ENCODE measurements at places on chromosomes 1 and 21.

- no peak for DNase-seq
Observed at GRCh38 chr21:45791562-45792418, 148.3 kb downstream of the PCBP3 start.

- no peak for DNase-seq
Observed at GRCh38 chr1:238153253-238153652, 262.5 kb upstream of the ZP4 start.

GRCh38 chr1:40592107-40592803 is 60.8 kb downstream of the ZNF684 start:
- no peak for DNase-seq

- DNase-seq, result no peak
Observed at GRCh38 chr21:42223826-42224575, 5.1 kb downstream of the ABCG1 start.

- DNase-seq, result no peak
Observed at GRCh38 chr1:97926017-97926708, 5.3 kb upstream of the DPYD start.

DNA sequence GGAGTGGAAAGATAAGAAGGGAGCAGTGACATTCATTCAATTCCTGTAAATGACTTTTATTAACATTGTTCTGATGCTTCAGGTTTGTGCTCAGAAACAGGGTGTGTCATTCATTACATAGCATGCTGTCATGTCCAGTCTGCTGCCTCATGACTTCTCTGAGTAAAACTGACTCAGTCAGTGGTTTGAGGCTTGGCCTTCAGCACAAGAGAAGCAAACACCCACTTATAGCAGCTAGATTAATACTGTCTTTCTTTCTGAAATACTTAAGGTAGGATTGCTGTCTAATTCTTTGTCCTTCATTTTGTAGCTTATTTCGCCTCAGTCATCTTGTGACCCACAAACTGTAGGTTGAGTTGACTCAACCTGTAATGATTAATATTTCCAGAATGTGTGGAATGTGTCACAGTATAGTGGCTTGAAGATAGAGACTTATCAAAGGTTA is 32.9 kb downstream of the RASAL2 start:
- DNase-seq, result no peak

DNA sequence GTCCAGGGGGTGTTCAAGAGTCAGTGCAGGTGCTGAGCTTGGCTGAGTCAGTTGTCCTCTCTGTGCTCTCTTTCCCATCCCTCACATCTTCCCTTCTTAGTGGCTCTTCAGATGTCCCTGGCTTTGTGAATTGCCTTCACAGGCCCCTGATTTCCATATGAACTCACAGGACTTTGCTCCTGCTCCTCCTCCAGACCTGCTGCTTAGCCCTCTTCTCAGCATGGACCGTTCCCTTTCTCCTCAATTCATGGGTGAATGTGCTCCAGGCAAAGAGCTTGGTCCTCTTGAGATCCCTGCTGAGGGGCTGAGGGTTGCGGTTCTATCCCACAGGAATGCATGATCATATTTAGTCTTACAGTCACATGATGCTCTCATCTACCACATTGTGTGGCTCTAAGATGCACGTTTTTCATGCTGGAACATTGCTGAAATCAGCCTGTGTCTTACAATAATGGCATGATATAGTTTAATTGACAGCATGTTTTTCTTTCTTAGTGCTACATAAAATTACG is 30.5 kb downstream of the CACNA1E start:
- no peak for DNase-seq

GRCh38 chr1:184210862-184211261 is 159.3 kb downstream of the TSEN15 start:
- no peak for DNase-seq

GRCh38 chr1:65265296-65265650 is 44.1 kb upstream of the DNAJC6 start:
- DNase-seq, result no peak

DNA sequence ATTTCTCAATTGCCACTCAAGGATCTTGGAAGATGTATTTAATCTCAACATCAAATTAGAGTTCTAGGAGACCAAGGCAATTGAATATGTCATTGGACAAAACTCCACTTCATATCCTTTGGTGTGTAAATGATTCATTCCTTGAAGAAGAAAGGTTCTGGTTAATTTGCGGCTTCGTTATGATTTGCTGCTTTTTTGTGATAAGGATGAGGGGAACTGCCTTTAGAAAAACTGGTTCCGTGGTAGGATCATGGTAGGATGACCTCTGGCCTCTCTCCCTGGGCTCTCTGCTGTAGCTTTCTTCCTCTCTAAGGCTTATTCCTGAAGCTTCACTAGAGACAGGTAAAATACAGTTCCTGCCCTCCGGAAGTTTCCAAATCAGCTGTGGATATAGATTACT is 51.5 kb upstream of the ERRFI1 start:
- no peak for DNase-seq

DNA sequence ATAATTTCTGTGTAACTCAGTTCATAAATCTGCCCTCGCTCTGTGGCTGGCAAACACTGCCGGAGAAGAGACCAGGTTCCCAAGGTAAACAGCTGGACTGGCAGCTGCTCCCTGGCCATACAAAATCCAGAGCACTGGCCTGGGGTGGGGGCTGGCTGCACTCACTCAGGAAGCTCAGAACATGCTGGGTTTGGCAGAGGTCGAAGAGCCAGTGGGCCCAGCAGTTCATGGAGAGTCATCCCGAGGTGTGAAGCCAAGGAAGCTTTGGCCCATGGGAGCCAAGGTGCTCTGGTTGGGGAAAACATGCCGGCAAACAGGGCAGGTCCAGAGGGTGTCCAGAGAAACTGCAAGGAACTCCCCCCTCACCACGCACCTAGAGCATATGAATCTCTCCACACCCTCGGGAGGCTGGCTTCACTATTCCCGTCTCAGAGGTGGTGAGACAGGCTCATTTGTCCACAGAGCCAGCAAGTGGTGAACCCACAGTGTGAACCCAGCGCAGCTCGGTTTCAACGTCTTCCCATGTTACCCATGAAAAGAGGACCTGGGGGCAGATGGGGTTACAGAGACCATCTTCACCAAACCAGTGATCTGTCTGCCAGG is 102.4 kb downstream of the DMRTB1 start:
- no peak for DNase-seq

DNA sequence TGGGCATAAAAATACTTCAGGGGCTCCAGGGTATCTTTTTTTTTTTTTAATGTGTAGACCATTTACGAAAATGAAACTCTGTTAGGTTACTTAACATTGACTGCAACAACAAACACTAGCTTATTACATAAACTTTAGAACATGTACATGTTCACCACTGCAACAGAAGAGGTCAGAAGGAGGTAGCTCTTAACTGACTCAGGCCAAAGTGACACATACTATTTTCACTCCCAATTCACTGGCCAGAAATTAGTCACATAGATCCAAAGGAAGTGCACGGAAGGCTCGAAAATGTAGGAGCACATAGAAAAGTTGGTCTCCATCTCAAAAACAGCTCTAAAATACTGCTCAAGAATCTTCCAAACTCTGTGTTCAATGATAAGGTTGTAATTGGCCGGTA is 107.2 kb downstream of the AKT3 start:
- DNase-seq, result no peak

DNA sequence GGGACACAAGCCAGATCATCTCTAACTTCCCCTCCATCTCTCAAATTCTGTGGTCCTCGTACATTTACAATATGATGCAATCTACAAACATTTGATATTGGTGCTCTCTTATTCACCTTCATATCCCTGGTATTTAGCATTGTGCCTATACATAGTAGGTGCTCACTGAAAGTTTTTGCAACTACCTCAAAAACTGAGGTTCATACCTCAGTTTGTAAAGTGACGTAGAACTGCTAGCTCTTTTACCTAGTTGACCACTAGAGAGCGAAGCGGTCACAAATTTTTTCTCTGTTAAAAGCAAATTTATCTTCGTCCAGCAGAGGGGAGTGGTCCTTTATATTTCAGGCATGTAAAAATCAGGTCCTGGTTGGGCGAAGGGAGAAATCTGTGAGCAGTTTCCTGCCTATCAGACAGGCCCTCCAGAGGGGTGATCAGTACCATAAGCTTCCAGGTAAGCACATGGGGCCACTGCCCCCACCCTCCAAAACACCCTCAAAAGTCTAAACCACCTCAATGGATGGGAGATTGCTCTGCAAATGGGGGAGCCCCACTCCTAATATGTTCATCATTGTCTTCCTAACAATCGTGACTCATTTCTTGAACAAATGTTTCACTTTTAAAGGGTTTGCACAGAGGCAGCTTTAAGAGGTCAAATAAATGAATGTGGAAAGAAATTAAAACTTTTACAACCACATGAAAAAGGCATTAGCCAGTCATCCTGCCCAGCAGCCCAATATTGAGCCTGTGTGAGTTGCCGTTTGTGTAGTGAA is 10.6 kb upstream of the HLCS start:
- DNase-seq, result no peak

DNA sequence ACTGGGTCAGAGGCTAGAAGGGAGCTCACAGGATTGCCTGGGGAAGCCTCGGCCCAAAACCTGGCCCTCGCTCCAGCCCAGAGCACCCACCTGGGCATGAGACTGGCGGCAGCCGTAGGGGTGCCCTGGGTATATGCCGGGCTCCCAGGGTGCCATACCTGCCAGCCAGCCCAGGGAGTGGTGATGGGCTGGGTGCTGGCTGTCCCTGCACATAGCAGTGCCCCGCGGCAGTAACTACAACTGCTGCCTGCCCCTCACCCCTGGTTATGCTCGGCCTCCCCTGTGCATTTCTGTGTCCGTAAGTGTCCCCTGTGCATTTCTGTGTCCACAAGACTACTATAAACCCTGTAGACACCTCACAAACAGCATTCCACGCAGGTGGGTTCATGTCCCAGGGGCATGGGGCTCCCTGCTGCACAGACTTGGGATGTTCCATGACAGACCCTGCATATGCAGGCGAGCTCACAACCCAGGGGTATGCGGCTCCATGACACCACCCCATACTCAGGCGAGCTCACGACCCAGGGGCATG is 5.8 kb upstream of the SPATC1L start:
- DNase-seq, result no peak

- DNase-seq, result no peak
Observed at GRCh38 chr21:21210552-21210951, 212.3 kb downstream of the NCAM2 start.

DNA sequence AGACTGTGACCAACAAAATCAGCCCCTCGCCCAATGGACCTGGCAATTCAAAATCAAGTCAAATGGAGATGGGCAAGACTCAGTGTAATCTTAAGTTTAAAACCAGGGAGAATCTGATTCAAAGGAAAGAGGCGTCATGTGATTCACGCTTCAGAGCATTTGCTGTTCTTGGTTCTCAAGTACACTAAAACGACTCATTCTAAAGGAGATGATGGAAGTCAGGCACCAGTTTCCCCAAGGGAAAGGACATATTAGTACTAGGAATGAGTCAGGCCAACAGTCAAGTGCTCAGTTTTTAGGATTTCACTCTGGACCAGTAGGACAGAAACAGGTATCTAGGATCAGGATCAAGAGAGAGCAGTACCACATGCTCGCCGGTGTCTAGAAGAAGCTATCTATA is 429.6 kb downstream of the PLPP3 start:
- DNase-seq, result no peak

- no peak for DNase-seq
Observed at GRCh38 chr1:3915551-3916121, 15.6 kb upstream of the C1orf174 start.

GRCh38 chr1:162327788-162328165 is 48.9 kb downstream of the SPATA46 start:
- DNase-seq, result no peak

GRCh38 chr1:77253211-77253610 is 28.6 kb upstream of the AK5 start:
- no peak for DNase-seq

DNA sequence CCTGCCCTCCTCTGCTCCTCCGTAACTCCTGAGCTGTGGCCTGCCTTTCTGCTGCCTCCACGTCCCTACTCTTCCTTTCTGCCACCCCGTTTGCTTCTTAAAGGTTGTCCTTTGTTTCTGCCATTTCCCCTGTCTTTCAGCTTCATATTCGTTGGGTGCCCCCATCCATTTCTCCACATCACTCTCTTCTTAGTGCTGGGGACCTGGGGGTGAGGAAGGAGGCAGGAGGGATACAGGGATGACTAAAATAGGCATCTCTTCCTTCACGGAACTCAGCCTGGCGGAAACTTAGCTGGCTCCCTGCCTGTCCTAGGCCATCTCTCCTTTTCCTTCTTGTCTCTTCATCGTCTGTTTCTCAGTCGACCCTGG is 67.0 kb upstream of the CD1D start:
- no peak for DNase-seq

DNA sequence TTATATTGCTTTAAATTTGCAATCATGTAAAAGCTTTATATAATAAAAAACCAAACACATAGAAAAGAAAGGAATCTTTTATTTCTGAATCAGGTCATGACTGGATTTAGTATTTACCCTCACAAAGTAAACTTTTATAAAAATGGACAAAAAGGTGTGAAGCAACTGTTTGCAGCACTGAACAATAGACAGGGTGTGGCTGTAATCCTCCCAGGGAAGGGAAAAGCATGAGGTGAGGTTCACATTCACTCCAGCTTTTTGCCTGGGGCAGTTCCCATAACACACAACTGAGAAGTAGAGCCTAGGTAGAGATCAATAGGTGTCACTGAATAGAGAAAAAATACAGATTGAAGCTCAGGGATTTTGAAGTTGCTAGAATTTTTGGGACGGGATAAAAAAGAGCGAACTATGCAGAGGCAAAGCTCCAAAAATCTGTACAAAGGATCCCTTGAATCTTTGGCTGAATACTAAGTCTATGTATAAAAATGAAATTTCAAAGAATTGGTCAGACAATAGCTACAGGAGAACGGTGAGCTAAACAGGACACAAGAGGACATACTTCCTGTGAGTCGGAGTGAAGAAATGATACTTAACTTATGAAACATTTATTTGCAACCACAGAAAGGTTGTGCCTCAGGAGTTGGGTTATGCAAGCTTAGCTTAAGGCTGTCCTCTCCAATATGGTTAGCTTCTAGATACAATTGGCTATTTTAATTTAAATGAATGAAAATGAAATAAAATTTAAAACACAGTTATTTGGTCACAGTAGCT is 162.0 kb upstream of the ZP4 start:
- no peak for DNase-seq

DNA sequence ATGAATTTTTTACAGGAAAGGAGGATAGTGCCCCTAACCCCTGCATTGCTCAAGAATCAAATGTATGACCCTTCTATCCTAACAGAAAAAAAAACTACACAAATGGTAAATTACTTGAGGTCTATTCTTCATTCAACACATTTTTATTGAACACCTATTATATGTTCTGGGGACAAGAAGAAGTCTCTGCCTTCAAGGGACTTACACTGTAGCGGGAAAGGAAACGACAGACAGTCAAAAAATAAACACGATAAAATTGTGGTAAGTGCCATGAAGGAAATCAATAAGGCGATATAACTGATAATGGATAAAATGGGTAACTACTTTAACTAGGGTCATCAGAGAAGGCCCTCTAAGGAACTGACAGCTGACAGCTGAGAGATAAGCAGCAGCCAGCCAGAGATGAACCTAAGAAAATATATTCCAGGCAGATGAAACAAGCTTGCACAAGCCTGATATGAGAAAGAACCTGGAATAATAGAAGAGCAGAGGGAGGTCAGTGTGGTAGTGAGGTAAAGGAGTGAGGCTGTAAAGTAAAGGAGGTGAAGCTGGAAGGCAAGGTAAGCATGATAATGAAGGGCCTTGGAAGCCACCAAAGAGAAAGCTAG is 66.4 kb downstream of the PHTF1 start:
- DNase-seq, result no peak

GRCh38 chr1:44719318-44719717 is 11.7 kb downstream of the RNU5D-1 start:
- DNase-seq, result no peak

GRCh38 chr1:197485790-197486189 is 217.7 kb downstream of the CRB1 start:
- no peak for DNase-seq

GRCh38 chr1:228350831-228351781 is 55.5 kb downstream of the TRIM11 start:
- no peak for DNase-seq

All from stimulated activated CD4-positive, alpha-beta T cell treated with anti-CD3 and anti-CD28 coated beads, Interleukin-2, amount 100 ng/mL, for 48 hours (primary cell).